ENCODE measurements at places on chromosomes 6 and 20. TPM values are rescaled to one million over a fixed set of nuclear protein-coding genes. Genes with fewer than 3 reads are reported as not detected.

Gene SMIM28
- total RNA-seq: not detected

Gene TFAP2D
- not detected for total RNA-seq

Gene TRAPPC3L
- total RNA-seq: not detected

Gene TMEM14A
- total RNA-seq: 7.4 TPM

Gene LBP
- total RNA-seq: 0.11 TPM
